A172 (cell line): ENCODE measurements at places on chromosomes 1 and 21. TPM values are rescaled to one million over a fixed set of nuclear protein-coding genes. Genes with fewer than 3 reads are reported as not detected.

DNA sequence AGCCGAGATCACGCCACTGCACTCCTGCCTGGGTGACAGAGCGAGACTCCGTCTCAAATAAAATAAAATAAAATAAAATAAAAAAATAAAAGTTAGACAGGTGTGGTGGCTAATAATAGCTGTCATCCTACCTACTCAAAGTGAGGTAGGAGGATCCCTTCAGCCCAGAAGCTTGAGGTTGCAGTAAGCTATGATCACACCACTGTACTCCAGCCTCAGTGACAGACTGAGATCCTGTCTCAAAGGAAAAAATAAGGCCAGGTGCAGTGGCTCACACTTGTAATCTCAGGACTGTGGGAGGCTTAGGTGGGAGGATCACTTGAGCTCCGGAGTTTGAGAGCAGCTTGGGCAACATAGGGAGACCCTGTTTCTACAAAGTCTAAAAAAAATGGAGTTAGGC lies 18.0 kb downstream of the NOL9 start:
- no peak for DNase-seq

DNA sequence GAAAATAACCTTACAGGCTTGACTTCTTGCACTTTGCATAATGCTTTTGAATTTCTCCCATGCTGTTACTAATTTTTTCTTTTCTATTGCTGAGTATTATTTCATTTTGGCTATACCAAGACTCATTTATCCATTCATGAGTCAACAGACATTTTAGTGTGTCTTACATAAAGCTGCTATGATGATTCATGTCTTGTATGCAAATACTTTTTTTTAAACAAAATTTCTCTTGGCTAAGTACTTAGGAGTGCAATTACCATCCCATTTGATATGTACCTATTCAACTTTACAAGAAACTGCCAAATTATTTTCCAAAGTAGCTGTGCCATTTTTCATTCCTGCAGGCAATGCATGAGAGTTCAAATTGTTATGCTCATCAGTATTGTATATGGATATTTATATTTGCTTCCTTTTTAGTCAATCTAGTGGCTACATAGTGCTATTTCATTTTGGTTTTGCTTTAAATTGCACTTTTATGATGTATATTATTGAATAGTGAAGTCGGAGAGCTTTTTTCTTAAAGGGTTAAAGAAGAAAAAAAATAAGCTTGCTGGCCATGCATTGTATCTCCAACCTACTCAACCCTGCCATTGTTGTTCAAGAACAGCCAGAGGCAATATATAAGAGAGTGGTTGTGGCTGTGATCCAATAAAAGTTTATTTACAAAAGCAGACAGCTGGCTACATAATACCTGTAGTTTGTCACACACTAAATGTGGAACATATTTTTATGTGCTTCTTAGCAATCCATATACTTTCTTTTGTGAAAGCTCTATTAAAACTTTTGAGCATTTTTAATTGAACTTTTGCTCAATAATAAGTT lies 862.8 kb downstream of the KCNT2 start:
- DNase-seq = no peak

DNA sequence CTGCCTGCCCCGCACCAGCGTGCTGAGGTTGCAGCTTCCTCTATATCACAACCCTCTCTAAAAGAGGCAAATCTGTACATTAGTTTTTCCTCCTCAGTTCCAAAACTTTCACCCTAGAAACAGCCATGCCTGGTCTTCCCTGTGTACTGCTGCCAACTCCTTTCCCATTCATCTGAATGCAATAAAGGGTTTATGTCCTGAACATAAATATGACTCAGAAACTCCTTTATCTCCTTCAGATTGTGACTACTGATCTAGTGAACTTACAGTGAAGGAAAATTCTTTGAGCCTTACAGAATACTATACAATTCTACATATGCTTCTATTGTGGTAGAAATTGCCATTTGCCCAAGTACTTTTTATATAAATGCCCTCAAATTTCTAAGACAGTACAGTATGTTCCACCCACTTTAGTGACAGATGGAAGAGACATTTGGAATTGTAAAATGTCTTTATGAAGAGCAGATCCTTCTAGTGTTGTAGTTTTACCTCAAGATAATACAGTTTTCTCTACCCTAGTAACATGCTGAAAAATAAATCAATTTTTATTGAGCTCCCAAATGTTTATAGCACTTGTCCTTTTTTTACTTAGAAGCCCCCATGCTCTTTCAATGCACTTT lies 345.1 kb upstream of the SNX7 start:
- DNase-seq = peak; percentile 59

DNA sequence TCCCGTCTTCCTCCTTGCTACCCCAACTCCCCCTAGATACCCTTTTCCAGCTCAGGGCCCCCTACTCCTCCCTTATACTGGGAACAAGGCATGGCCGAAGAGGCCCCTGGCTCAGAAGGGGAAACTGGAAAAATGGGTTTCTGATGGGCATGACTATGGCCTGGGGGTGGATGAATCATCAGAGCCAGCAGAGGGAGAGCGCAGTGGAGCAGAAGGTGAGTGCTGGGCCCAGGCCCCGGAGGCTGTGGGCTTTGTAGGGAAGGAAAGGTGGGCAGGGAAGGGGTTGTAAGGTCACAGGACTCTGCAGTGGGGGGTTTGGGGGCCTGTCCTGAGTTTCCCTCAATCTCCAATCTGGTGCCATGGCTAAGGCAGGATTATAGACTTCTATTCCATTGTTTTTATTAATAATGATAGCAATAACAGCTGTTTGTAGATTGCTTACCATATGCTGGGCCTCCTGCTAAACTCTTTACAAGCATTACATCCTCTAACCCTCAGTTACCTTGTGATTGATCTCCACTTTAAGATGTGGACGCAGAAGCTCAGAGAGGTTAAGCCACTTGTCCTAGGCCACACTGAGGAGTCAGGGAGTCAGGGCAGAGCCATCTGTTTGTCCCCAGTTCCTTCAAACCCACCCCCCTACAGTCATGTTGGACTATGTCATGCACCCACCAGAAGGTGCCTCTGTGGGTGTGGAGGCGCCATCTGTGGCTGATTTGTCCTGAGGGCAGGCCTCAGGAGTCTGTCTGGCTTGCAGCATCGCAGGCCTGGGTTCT lies 36.2 kb upstream of the ZNF362 start:
- no peak for DNase-seq

DNA sequence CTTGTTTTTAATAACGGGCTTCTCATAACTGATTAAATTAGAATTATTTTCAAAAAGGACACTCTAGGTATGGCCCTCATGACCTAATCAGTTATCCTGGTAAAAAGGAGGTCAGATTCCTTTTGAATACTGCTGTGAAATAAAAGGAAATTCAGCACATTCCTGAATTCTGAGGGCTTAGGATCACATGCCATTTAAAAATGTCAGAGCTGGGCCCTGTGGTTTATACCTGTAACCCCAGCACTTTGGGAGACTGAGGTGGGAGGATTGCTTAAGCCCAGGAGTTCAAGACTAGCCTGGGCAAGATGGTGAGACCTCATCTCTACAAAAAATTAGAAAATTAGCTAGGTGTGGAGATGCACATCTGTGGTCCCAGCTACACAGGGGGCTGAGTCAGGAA lies 18.0 kb upstream of the RABGGTB start:
- no peak for DNase-seq

The HSF2BP gene
- total RNA-seq = 8.8 and 9.1 TPM in 2 replicates

DNA sequence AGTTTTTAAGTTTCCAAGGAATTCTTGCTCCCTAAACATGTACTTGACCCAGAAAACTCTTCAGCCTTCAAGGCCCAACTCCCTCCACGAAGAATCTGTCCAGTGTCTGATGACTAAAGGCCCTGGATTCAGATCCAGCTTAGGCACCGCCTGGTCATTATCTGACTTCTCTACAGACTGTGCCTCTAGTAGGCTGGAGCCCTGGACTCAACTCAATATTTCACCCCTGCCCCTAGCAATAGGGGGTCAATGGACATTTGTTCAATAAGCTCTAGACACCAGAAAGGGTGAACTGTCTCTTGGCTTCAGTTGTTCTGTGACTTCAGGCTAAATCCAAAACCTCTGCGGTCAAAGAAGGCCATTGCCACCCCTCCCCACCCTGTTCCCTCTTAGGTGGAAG lies 34.5 kb downstream of the NUAK2 start:
- DNase-seq = no peak

DNA sequence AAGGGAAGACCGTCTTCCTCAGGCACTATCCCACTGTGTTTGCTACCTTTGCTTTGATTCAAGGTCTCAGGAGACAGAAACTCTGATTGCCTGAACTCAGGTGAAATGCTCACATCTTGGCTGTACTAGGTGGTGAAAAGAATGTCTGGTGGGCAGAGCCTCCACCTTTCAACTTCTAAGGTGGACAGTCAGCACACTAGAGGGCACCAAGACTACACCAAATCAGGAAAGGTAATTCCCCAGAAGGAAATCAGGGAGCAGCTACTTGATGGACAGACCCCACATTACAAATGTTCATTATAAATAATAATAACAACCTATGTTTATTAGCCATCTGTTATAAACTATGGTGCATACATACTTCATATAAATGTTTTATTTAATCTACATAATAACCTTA lies 220.9 kb downstream of the ATG4C start:
- DNase-seq = peak; percentile 16

GRCh38 chr1:93061895-93062792 lies 16.9 kb upstream of the MTF2 start:
- peak; percentile 18 for DNase-seq

DNA sequence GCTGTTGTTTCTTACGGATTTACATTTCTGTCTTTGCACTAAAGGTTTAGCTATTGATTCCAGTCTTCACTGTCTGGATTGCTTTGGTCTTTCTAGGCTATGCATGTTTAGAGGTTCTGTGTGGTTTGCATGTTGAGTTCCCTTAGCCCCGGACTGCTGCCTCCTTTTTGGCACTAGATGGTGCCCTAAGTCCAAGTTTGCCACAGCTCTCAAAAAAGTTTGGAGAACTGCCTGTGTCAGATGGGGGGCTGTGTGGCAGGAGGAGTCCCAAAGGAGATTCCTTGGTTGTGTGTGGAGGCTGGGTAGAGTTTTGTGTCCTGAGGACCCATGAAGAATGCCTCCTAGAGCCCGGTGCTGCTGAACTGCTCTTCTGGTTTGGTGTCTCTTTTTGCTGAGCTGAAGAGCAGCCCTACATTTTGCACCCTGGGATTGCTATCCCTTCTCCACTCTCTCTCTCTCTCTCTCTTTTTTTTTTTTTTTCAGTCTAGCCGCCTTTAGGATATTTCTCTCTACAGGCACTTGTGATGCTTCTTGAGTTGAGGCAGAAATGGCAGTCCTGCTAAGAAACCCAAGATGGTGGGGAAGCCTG lies 74.4 kb downstream of the PTGS2 start:
- DNase-seq = peak; percentile 18

DNA sequence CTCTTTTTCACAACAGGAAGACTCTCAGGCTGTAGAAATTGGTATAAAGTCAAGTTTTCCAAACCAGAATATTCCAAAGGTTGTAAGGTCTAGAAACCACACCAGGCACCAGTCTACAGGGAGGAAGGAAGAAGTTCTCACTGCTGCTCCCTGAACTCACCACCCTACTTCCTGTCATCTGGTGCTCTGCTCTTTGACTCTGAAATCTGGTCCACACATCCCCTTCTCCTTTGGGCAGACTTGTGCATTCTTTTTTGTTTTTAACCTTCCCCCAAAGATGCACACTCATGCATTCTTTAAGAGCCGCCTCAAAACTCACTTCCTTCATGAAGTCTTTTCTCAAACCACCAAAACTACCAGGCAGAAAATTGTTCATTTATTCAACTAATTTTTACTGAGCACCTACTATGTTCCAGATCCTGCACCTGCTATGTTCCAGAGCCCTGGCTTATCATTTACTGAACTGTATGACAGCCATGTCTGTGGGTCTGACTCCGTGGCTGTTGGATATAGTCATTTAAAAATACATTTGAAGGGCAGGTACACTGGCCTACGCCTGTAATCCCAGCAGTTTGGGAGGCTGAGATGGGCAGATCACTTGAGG lies 30.1 kb upstream of the EPS15 start:
- no peak for DNase-seq

GRCh38 chr1:176843352-176844297 lies 320.9 kb downstream of the ASTN1 start:
- peak; percentile 24 for DNase-seq

The FALEC gene
- 0.55 TPM in 1 of 2 replicates, not detected in the other for total RNA-seq

DNA sequence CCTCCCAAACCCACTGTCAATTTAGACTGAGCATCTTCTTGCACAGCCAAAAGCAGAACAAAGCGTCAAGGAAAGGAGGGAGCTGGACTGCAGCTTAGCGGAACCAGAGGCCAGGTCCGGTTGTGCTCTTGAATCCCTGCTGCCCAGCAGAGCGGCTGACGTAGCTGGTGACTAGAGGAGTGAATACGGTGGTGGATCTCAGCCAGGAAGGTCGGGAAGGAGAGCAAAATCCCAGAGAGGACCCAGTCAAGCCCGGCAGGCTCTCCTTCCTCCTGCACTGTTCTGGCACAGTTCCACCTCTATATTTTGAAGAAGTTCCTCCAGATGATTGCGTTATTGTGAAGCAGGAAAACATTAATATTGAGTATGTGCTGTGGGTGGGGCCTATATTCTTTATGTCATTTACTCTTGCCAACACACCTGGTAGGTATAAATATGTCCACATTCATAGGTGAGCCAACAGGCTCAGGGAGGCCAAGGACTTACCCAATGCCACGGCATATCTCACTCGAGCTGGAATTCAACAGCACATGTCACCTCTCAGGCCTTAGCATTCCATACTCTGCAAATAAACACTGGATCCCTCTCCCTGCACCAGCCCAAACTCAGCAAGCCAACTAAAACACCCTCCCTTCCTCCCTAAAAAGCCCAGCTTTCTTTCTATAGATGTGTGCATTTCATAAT lies 23.6 kb upstream of the ABCB10 start:
- no peak for DNase-seq

- DNase-seq = no peak
These were observed 4.2 kb downstream of the FABP3 start for GRCh38 chr1:31368611-31369107.

The LRP8 gene
- total RNA-seq = 19.3 and 27.6 TPM in 2 replicates

The RNU1-4 gene
- under 0.01 and 255 TPM in 2 replicates for total RNA-seq

DNA sequence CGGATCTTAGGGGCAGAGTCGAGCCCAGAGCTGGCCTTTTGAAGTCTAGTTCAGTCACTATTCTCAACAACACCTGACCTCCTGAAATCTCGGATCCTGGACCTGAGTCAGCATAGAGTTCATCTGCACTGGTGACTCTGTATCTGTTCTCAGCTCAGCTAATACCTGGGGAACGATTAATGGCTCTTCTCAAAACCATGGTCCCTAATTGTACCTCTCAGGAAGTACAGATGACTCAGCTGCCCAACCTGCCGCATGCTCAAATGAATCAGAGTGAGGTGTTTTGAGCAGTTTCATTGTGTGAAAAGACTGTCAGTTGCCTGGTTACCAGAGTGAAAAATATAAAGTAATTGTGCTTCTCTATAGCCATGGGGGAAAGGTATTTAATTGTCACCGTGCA lies 89.2 kb downstream of the SLC35F3 start:
- peak; percentile 74 for DNase-seq

The TDRKH gene
- 24.2 and 25.1 TPM in 2 replicates for total RNA-seq

DNA sequence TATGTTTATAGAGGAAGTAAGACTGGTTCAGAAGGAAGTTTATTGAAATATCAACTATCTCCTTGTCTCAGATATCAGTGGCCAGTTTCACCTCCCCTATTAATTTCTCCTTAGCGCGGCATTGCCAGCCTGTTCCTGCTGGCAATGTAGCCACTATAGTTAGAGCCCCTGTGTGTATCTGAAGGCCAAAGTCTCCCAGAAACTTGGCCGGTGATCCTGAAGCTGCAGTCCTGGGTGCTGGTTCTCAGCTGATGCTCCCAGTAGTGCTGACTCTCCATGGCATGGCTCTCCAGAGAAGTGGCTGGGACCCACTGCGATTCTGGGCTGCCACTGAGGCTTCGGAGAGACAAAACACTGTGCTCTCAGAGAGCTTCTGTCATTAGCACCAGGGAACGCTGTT lies 59.9 kb downstream of the TNN start:
- no peak for DNase-seq
